GM03348 (cell line): ENCODE measurements at places on chromosomes 4 and X.

DNA sequence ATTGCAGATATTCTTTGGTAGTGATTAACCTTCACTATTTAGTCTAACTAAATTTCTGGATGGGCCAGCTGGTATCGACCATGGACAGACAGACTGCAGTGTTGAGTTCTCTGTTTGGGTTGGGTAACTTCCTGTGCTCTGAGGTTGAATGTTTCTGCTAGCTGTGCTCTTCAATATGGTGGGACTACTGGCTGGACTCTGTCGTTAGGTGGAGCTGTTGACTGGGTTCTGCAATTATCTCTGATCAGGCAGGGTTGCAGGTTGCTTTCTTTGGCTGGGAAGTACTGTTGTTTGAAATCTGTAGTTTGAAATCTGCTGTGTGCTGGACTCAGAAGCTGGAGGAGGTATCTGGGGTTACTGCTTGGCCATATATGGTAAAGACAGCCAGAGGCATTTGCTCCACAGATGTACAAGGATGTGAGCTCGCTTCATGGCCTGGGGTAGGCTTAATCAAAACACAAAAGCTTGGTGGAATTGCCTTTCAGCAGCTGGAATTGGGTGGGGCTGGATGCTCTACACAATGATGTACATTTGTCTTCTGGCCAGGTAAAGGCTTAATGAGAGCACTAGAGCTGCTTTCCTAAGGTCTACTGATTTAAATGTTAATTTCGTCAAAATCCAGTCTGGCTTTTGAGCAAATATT is 1472.0 kb downstream of the FAM133A start:
- DNase-seq, result no peak

GRCh38 chr4:138249132-138249531 is 7.0 kb upstream of the SLC7A11 start:
- no peak for DNase-seq

DNA sequence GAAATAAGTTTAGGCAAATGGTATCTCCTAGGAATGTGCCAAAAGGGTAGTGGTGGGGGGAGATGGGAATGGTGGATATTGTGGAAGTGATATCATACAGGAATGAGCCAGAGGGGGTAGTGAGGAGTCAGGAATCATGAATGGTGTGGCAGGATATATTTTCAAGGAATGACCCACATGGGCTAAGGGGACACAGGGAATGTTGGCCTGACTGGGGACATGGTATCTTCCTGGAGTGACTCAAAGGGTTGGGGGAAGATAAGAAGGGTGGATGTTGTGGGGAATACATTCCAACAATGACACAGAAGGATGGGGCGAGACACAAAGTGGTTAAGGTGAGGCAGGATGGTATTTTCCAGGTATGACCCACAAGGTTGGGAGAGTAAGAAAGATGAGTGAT is 60.6 kb downstream of the MAOA start:
- DNase-seq, result no peak

GRCh38 chrX:34371754-34372153 is 239.6 kb upstream of the FAM47A start:
- no peak for DNase-seq

DNA sequence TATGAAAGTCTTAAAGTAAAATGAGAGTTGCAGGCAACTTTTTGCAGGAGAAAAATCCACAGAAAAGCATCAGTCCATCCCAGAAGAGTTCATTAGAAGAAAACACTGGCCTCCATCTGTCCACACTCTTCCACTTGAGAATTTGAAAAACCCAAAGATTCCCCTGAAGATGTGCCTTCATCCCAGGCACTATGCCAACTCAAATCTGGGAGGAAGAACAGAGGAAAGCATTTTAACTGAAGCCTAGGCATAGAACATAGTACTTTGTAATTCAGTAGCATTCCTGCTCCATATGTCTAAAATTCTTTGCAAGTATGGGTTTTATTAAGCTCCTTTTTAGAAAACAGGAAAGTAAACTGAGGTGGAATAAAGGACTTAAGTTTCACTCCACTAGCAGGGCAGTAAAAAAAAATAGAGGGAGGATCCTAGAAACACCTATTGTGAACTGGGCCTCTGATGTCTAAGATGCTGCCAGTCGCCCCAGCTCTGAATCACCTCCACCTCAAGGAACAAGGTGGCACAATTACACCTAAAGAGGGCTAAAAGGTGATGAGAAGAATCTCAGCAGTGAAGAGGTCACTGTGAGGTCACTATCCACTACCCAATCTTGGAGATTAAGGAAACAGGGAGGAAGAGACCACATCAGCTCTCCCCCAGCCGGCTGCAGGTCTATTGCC is 141.9 kb upstream of the FAM241A start:
- no peak for DNase-seq

DNA sequence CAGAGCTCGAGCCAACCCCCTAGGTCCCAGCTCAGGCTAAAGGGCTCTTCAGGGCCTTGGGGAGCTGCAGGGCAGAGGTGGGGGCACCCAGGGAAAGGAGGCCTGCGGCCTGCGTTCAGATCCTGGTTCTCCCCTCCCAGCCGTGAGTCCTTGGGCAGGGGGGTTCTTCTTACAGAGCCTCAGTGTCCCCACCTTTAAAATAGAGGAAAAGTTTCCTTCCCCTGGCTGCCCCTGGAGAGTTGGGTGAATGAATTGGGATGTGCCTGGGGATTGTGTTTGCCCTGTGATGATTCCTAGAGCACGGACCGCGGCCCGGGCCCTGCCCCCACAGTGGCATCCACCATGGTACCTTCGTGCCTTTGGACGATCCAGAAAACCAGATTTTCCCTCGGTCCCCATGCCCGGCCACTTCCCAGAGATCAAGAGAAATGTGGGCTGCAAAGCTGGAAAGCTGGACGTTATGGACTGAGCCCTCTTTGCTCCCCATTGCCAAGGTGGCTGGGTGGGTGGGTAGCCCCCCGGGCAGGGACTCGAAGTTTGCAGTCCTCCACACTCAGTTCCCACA is 11.4 kb downstream of the HTRA3 start:
- no peak for DNase-seq

DNA sequence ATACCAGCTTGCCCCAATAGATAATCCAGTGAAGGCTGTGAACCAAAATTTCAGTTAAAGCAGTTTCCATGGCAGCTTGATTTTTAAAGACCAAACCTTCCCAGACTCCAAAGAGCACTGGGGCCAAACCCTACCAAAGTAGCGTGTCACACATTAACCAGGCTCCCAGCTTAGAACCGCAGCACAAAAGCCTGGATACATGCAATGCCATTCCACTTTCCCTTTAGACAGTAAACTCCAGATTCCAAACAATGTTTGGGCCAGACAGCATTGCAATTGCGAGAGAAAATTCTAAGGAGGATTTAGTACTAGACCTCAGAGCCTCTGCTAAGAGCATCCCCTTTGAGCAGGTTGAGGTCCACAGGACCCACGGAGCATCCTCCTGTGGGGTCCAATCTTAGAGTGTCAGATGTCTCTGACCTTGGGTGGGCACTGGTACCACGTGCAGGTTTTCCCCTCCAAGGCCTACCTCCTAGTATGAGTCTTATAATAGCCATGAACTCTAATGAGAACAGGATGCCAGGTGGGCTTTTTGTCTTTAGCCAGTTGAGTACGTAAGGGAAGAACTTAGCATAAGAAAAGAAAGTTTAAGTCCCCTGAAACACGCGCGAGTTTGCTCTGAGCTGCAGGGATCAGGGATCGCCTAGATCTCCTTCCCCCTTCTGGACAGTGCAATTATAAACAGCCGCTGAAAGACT is 38.8 kb downstream of the MGARP start:
- DNase-seq, result no peak
